ENCODE measurements at places on chromosomes 4 and X. TPM values are rescaled to one million over a fixed set of nuclear protein-coding genes. Genes with fewer than 3 reads are reported as not detected.

The ADH1A gene
- not detected for total RNA-seq

The PAGE1 gene
- total RNA-seq, result not detected

DNA sequence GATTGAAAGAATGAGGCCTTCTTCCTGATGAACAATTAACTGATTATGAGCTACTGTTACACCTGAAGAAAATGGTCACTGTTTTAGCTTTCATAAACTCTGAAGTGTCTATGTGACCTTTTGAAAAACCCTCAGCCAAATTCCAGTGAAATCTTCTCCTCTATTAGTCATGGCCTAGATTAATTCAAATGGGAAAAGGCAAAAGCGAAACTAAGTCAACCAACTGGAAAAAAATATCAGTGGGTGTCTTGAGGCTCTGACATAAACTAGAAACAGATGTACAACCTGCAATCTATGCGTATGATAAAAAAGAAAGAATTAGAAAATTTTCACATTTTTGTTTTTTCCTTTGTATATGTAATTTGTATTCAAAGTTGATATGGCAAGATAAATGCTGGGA, 169.4 kb upstream of the BANK1 start:
- H3K4me3 ChIP-seq, result no peak overlapping the region
- no peak overlapping the region for H3K27ac ChIP-seq
- peaks cover 7% of the 10 kb centered on the region for H3K4me1 ChIP-seq
- H3K27me3 ChIP-seq, result peaks cover 4% of the 10 kb centered on the region

DNA sequence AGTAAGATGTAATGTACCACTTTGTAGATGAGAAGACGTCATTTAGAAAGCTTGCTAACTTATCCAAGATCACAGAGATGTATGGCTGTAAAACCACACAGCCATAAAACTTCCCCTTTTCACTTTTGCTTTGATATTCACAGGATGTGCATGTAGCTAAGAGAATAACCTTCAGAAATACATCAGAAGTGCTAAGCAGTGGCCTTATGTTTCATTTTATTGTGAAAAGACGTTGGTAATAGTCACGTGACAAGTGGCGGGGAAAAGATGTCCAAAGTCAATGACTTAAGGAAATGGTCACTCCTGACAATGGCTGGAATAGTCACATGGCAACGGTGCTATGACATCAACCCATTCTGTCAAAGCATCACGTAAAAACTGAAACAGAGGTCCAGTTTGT, 12.9 kb upstream of the WDR17 start:
- no peak overlapping the region for H3K27ac ChIP-seq
- H3K27me3 ChIP-seq, result peaks cover 7% of the 10 kb centered on the region
- no peak for DNase-seq
- H3K4me1 ChIP-seq, result no peaks in the 10 kb centered on the region

GRCh38 chrX:53071604-53072417, 10.4 kb upstream of the TSPYL2 start:
- H3K4me3 ChIP-seq, result no peak overlapping the region
- DNase-seq, result no peak
- H3K36me3 ChIP-seq, result peaks cover 3% of the 10 kb centered on the region
- no peaks in the 10 kb centered on the region for H3K27me3 ChIP-seq
- H3K4me1 ChIP-seq, result peaks cover 12% of the 10 kb centered on the region
- peak overlapping the region; percentile 50 for H3K27ac ChIP-seq

Measured in chondrocyte (in vitro differentiated cells).